ENCODE measurements at places on chromosomes 13 and 19.

GRCh38 chr19:39325778-39326665 is 5.4 kb upstream of the LRFN1 start:
- DNase-seq, result no peak

GRCh38 chr13:90943946-90944345 is 403.5 kb upstream of the MIR17HG start:
- DNase-seq, result no peak

DNA sequence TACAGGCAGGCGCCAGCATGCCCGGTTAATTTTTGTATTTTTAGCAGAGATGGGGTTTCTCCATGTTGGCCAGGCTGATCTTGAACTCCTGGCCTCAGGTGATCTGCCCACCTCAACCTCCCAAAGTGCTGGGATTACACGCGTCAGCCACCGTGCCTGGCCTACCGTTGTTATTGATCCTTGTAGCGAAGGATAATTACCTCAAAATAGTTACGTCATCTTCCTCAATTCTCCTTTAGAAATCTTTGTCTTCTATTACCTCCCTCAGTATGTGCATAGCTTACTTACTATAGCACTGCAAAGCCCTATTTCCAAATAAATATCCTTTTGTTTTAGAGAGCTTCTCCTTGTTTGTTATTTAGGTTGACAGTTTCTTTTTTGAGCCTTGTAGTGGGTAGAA is 9.4 kb upstream of the TLE6 start:
- DNase-seq, result no peak

- DNase-seq, result no peak
These were observed 343.5 kb downstream of the TEX29 start for GRCh38 chr13:111663953-111664421.

DNA sequence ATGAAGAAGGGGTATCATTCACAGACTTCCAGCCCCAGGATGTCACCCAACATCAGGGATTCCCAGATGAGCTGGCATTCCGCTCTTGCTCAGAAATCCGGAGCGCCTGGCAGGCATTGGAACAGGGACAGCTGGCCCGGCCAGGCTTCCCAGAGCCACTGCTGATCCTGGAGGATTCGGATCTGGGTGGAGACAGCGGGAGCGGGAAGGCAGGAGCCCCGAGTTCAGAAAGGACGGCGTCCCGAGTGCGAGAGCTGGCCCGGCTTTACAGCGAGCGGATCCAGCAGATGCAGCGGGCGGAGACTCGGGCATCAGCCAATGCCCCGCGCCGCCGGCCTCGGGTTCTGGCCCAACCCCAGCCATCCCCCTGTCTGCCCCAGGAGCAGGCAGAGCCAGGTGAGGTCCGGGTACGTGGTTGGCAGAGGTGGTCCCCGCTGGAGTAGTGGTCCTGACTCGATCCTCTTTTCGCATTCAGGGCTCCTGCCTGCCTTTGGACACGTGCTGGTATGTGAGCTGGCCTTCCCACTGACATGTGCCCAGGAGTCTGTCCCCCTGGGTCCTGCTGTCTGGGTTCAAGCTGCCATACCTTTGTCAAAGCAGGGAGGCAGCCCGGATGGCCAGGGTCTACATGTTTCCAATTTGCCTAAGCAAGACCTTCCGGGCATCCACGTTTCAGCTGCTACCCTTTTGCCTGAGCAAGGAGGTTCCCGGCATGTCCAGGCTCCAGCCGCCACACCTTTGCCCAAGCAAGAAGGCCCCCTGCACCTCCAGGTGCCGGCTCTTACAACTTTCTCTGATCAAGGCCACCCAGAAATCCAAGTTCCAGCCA is 11.0 kb downstream of the PLEKHG2 start:
- DNase-seq, result no peak

GRCh38 chr19:43895727-43896308 is 39.3 kb downstream of the ZNF45 start:
- DNase-seq, result no peak

DNA sequence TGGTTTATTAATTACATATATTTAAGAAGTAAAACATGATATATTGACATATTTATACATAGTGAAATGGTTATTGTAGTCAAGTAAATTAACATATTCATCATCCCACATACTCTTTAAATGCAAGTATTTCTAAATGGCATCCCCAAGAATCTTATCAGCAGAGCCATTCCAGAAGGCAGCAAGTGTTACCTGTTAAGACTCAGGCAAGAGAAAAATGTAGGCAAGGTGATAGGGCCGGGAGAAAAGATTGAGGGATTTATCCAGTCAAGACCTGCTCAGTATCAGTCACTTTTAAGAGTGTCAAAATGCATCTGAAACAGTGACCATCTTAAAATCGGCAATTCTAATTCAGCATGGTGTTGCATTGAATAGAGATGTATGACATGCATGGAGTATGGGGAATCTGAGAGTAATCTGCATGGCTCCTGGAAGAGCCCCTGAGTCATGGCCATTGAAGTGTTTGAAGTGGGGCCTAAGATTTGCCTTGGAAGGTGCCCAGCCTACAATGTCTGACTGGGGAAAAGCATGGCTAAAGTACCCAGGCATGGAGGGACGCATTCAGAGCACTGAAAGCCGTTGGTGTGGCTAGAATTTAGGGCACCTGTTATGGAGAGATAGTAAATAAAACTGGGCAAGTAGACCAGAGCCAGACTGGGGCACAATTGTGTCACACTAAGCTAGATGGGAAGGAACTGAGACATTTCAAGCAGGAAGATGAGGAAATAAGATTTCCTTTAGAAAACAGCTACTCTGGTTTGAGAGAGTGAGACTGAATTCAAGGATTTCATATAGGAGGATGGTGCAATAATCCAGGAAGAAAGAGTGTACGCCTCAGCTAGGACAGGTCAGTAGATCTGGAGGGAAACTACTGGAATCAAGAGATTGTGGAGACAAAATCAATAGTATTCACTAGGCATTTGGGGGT is 25.0 kb upstream of the C1QTNF9B start:
- no peak for DNase-seq

DNA sequence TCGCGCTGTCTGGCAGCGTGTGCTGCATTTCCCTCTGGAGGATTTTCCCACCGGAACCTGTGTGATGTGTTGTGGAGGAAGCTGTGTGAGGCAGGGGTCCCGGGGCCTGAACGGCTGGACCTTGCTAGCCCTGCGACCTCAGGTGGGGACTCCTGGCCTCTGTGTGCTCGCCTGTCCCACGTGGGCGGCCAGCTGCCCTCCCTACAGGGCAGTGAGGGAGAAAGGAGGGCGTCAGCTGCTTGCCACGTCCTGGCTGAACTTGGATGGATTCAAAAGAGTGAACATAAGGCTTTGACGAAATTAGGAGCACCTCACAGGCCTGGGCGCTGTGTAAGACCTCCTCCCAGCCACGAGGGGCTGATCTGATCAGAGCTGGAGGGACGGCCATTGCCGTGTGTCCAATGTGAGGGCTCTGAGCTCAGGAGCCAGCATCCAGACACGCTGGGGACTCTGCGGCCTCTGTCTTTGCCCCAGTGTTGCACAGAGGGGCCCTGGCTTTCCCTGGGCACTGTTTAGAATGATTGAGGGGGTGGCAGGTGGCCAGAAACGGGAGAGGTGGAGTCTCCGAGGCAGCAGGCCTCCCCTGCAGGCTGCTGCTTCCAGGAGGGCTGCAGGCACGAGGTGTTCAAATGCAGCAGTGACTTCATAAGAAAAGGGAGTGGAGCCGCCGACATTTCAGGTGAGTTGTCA is 13.0 kb downstream of the TFDP1 start:
- DNase-seq, result no peak

DNA sequence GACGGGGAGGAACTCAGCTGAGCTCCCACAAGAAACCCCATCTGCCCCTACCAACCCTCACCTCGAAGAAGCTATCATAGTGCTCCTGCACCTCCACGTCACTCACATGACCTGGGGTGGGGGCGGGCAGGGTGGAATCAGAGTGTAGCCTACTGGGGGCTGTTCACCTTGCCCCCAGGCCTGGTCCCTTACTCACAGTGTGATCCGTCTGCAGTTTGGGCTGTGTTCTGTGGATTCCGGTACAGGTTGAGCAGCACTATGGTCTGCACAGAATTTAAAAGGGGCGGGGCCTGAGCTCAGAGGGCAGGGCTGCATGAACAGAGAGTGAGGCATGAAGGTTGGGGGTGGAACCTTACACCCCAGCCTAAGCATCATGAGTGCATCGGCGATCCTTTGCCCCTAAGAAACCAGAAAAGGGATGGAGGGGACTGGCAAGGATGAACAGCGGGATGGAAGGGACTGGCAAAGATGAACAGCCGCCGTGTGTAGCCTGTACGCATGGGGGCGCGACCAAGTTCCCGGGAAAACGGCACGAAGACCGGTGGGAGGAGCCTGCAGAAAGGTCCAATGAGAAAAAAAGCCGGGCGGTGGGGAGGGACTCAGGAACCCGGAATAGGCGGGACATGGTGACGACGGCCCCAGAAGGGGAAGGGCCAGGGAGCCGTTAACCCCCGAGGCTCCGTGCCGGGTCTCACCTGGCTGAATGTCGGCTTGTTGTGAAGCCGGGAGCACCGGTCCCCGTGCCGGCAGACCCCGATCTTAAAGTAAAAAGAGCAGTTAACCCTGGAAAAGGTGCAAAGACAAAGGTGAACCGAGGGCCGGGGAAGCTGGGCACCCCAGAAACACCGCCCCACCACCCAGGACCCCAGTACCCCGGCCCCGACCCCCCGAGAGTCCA is 539 bp downstream of the U2AF1L4 start:
- no peak for DNase-seq

DNA sequence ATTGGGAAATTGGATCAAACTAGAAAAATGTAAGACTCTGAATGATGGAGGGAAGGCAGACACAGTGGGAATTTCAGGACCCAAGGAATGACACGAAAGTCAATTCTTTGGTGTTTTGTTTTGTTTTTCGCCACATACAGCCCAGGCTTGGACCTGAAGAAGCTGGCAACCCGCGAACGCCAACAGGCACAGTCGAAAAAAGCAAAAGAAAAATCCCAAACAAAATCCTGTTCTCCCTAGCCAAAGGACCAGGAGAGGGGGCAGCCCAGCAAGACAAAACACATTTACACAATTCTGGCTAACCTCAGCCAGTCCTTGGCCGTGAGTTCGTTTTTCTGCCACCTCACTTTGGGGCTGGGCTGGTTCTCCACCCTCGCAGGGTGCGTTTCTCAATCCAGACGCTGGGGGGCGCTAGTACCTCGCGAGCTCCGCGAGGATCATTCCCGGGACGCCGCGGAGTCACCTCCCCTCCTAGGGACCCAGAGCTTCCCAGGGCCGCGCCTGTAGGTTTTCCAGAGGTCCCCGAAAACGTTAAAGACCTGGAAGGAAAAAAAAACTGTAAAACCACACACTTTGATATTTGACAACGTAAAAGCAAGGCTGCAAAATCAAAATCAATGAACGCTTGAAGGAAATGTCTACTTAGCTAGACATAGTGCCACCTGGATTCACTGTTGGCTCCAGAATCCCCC is 34.9 kb upstream of the TPM4 start:
- no peak for DNase-seq

- DNase-seq, result no peak
These were observed 58.3 kb downstream of the RNF6 start for GRCh38 chr13:26163812-26164211.

DNA sequence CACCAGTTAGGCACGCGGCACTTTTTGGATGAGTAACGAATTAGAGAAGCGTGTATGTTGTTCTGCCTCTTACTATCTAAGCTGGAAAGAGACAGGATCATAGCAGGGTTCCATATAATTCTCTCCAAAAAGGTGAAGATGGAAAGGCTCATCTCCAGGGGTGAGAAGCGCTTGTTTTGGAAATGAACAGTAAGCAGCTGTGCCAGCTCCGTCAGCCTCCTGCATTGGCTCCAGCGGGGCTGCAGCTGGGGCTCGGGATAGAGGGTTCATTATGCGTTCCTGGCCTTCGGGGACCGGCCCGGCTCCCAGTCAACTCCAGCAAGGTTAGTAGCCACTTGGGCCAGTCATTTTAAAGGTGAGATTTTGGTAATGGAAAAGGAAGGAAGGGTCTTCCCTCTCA is 155.5 kb downstream of the COL4A1 start:
- no peak for DNase-seq

- DNase-seq, result no peak
These were observed 51.6 kb downstream of the SACS start for GRCh38 chr13:23381866-23382265.

- DNase-seq, result no peak
These were observed 17.8 kb upstream of the MIR17HG start for GRCh38 chr13:91329733-91330132.

DNA sequence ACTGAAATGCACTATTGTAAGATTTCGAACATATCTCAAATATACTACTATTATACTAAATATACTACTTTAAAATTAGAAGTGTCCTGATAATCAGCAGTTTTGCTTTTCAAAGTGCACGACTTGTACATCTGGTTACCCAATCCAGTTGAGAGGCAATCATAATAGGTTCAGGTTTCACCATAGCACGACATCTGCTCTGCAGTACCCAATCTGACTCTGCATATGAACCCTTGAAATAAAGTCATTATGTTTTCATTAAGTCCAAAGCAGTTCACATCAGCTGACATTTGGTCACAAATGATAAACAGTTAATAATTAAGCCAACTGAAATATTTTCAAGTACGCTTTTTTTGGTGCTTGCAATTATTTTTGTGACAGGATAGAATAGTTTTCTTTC is 90.6 kb downstream of the PCDH9 start:
- no peak for DNase-seq

DNA sequence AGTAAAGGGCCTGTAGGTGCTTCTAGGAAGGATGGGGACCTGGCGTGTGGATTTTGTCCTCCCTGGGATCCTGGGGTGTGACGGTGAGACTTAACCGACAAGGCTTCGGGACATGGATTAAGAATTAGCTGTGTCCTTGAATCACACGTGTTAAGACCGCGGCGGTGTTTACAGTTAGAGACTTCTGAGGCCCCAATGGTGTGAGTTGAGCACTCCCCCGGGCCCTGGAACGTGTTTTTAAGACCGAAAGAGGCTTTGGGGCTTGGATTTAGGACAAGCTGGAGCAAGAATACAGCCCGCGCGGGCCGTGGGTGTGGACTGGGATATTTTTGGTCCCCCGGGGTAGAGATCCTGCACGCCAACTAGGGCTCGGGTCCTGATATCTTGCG is 1.2 kb upstream of the SLC27A1 start:
- no peak for DNase-seq

GRCh38 chr19:40414542-40415535 is 1.7 kb upstream of the PRX start:
- no peak for DNase-seq

DNA sequence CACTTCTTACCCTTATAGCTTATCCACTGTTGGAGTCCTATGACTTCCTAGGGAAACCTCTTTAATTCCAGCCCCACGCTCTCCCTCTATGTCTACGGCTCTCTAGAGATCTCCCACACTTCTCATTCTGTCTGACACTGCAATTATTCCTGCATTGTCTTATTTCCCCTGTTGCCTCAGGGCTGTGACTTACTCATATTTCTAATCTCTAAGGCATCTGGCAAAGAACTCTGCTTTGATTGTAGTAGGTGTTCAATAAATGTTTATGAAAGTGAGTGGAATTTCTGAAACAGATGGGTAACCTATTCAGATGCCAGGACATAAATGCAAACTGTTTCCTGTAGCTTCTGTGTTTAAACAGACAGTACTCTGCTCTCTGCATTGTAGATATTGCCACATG is 102.4 kb upstream of the SERTM1 start:
- DNase-seq, result no peak

Data from cortex of kidney (tissue), 1 donor.